ENCODE measurements at places on chromosomes 16 and 17. TPM values are rescaled to one million over a fixed set of nuclear protein-coding genes. Genes with fewer than 3 reads are reported as not detected.

HSD17B1 gene
- total RNA-seq, result 1.5 TPM

PRSS22 gene
- 4.1 TPM for total RNA-seq

KRTAP4-1 gene
- 0.30 TPM for total RNA-seq

NEK8 gene
- 4.9 TPM for total RNA-seq

BAIAP3 gene
- total RNA-seq, result 0.79 TPM

CDH13 gene
- 0.01 TPM for total RNA-seq

OR2C1 gene
- not detected for total RNA-seq

ANKS4B gene
- total RNA-seq, result 0.14 TPM

ADAD2 gene
- not detected for total RNA-seq

ADORA2B gene
- 15.3 TPM for total RNA-seq

TSR1 gene
- 67.3 TPM for total RNA-seq

CBX1 gene
- total RNA-seq, result 89.1 TPM

TBC1D3K gene
- not detected for total RNA-seq

MFAP4 gene
- not detected for total RNA-seq

GNG13 gene
- not detected for total RNA-seq

TCAP gene
- total RNA-seq, result 1.0 TPM

NPW gene
- 1.2 TPM for total RNA-seq

MT4 gene
- not detected for total RNA-seq

NECAB2 gene
- total RNA-seq, result 3.7 TPM

OTOP2 gene
- total RNA-seq, result 0.17 TPM

ZG16 gene
- not detected for total RNA-seq

UNC45B gene
- not detected for total RNA-seq

NRN1L gene
- 0.29 TPM for total RNA-seq

ASIC2 gene
- 2.4 TPM for total RNA-seq

TMEM98 gene
- total RNA-seq, result 50.3 TPM

FMNL1 gene
- total RNA-seq, result 31.1 TPM

NACA2 gene
- not detected for total RNA-seq

FBXO39 gene
- not detected for total RNA-seq

TP53TG3C gene
- 0.17 TPM for total RNA-seq

KRT25 gene
- total RNA-seq, result not detected

SERPINF2 gene
- total RNA-seq, result 1.6 TPM
